Inflammatory macrophage treated with lipopolysaccharide for 4 hours (primary cell): ENCODE measurements at places on chromosomes 11 and 22.

DNA sequence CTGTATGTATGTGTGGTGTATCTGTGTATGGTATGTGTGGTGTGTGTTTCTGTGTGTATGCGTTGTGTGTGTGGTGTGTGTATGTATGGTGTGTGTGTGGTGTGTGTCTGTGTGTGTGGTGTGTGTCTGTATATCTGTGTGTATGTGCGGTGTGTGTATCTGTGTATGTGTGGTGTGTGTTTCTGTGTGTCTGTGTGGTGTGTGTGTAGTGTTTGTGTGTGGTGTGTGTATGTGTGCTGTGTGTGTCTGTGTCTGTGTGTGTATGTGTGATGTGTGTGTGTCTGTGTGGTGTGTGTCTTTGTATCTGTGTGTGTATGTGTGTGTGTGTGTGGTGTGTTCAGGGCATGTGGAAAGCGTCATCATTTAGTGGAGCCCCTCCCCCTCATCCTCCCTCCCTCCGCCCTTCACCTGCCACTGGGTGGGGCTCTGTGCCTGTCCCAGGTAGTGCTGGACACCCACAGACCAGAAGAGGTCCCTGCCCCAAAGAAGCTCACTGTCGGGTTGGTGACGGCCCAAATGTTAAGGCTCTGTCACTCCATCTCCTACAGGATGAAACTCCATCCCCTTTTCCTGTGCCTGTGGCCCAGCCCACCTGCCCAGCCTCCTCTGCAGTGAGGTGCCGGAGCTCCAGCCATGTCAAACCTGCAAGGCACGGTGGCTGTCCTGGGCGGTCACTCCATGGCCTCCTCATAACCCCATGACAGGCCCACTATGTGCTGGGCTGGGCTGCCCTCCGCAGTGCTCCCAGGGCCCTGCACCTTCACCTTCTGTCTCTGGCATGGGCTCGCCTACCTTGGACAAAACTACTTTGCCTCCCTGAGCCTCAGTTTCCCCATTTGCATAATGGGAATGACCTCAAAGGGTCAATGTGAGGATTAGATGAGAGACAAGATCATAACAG is 23.4 kb upstream of the SHISAL1 start:
- no peak for DNase-seq

DNA sequence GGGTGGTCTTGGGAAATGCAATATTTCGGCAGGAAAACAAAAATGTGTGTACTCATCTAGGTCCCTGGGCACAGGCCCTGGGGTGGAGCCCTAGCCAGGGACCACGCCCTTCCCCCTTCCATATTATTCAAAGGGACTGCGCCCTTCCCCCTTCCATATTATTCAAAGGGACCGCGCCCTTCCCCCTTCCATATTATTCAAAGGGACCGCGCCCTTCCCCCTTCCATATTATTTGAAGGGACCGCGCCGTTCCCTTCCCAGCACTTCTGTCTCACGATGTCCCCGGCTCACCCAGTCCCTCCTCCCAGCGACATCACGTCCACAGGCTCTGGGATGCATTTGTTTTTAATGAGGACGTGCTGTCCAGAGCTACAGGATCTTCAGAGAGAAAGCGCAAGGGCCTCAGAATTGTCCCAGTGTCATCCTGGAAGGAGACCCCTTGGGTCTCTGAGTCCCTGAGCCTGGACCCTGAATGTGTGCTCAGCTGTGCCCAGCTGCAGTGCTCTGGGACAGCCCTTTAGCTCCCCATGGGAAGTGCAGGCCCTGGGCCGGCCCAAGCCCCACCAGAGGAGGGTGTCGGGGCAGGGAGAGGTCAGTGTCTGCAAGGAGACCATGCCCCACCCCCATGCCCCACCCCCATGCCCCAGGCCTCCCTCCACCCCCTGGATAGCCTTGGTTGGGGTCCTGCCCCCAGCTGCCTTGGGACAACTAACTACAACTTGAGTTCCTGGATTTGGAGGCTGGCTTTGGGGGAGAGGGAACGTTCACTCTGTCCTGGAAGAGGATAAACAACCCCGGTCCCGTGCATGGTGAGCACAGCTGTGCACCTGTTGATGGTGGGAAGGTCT is 810.0 kb downstream of the BRD1 start:
- no peak for DNase-seq

- no peak for DNase-seq
Observed at GRCh38 chr22:17235149-17235655, 16.0 kb upstream of the ADA2 start.

GRCh38 chr22:39808081-39808480 is 85.5 kb downstream of the ENTHD1 start:
- DNase-seq: no peak

DNA sequence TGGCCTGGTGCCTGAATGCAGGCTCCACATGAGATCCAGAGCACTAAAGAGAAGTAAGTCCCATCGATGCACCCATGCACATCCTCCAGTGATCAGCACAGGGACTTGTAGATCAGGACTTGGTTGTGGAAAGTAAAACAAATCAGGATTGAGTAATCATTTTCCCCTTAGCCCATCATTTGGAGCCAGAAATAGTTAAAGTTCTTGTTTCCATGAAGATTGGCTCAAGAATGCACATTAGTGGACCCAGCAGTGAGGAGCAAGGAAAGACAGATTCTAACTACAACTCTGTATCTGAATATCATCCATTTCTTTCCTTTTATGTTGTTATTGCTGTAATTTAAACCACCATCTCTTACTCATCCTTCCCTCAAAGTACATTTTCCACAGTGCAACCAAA is 19.1 kb downstream of the CCDC83 start:
- DNase-seq: no peak
